ENCODE measurements at places on chromosomes 12 and 14.

- no peak for DNase-seq
These were observed 12.7 kb upstream of the RAN start for GRCh38 chr12:130859161-130859560.

- no peak for DNase-seq
These were observed 21.2 kb downstream of the CCDC92 start for GRCh38 chr12:123951467-123951866.

GRCh38 chr12:12660201-12660600 lies 35.8 kb downstream of the GPR19 start:
- DNase-seq, result no peak

DNA sequence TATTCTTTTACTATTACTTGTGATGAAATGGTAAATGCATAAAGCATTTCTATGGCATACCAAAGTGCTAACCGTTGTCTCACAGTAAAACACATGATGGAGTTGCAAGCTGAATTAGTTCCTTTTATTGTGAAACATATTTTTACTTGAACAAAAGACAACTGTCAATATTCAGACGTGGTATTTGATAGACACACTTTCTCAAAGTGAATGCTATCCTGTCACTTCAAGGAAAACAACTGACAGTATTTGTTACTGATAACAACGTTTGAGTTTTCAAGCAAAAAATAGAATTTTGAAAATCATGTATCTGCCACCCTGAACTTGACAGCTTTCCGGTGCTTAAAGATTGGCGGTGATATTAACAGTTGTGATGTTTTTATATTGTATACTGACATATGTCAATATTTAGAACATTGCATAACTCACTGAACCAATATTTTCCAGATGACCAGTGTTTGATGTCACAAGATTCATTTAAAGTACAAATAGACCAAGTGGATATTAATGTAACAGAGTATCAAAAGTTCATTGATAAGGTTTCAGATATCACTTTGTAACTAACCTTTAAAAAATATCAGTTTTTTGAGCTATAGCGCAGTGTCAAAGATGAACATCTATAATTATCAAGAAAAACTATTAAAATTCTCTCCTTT lies 153.4 kb upstream of the AEBP2 start:
- no peak for DNase-seq

DNA sequence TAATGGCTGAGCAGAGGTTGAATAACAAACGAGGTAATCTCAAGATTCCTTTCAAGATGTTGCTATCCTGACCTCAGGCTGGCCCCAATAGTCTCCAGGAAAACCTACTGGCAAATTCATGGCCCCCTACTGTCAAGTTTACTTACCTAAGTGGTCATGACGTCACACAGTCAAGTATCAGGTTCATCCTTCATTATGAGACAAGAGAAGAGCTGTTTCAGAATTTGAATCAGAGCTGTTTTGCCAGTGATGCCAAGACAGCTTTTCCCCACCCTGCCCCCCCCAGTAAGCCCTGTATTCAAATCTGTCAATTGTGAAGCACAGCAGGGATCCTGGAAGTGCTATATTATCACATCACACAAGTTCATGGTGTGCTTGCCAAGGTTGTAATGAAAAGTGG lies 509.6 kb downstream of the NOVA1 start:
- no peak for DNase-seq

DNA sequence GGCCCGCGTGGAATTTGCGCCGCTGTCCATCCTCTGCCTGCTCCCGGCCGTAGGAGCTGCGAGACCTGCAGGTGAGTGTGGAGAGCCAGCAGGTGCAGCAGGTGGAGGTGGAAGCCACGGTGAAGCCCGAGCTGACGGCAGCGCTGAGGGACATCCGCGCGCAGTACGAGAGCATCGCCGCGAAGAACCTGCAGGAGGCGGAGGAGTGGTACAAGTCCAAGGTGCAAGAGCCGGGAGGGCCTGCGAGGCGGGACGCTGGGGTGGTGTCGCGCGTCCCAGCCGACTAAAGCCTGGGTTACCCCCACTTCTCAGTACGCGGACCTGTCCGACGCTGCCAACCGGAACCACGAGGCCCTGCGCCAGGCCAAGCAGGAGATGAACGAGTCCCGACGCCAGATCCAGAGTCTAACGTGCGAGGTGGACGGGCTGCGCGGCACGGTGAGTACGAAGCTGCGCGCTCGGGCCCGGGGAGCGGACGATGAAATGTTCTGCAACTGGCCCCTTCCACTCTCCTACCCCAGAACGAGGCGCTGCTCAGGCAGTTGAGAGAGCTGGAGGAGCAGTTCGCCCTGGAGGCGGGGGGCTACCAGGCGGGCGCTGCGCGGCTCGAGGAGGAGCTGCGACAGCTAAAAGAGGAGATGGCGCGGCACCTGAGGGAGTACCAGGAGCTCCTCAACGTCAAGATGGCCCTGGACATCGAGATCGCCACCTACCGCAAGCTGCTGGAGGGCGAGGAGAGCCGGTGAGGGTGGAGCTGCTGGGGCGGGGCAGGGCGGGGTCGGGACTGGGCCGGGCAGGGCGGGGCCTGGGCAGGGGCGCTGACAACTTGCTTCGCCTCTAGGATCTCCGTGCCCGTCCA lies 2.1 kb downstream of the PRPH start:
- DNase-seq, result peak; percentile 21

GRCh38 chr12:29534935-29535334 lies 37.4 kb upstream of the OVCH1 start:
- DNase-seq, result no peak

DNA sequence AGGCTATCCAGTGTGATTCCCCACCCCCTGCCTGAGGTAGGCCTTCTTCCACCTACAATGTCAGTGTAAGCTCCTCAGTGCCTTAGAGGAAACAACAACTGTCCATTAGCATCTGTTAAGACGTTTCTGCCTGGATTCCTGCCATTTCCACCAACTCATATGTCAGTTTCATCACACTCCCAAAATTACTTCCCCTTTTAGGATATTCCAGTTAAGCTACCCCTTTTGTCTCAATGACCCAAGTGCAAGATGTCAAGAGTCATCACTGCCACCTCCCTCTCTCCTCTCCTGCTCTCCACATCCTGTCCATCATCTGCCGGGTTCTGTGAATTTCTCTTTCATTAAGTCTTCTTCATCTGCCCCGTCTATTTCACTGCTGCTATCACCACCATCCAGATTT lies 189.4 kb downstream of the DPF3 start:
- no peak for DNase-seq

DNA sequence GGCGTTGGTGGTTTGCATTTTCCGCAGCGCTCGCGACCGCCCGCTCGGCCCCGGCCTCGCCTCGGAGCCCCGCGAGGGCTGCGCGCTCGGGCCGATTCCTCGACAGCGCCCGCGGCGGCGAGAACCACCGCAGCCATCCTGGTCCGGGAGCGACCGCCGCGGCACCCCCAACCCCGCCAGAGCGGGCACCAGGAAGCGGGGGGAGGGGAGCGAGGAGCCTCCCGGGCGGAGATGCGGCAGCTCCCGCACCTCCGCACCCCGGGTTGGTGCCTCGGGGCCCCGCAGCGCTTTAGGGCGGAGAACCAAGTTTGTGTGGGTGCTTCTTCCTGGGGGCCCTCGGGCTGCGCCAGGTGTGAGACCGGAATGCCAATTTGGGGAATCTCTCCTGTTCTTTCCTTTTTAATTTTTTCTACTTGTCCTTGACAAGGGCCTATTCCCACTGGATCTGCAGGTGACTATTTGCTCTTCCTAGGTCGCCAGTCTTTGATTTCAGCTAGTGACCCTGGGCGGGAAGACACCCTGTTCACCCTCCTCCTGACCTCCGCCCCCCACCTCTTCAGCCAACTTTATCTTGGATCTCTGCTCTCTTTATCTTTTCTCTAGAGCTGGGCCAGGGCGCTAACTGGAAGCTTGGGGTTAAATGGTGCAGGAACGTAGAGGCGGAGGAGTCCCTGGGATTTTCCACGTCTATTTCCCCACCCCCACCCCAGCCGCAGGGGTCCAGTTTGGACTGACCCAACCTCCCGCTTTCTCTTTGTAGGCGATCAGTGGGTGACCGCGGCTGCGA lies at the start of gene SOCS2:
Gene SOCS2 (plus strand): TSS at position 751 of the 787 bp plus-strand sequence. CDS start 223 bp downstream, outside the sequence.
- DNase-seq, result peak; percentile 12

GRCh38 chr12:131698286-131698685 lies 12.6 kb upstream of the SFSWAP start:
- no peak for DNase-seq

DNA sequence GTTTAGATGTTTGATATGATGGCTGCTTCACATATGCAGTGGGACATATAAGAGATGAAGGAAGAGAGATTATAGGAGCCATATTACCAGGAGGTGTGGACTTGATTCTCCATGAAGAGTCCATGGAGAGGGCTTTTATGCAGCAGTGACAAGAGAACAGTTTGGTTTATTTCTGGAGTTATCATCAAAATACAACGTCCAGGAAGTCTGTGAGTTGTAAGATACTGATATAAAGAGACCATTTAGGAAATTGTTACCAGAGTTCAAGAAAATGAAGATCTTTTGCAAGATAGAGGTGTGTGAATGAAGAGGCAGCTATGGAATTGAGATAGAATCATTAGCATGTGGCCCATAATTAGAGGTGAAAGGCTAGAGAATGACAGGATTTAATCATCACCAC lies 431.7 kb downstream of the NPAS3 start:
- no peak for DNase-seq

- no peak for DNase-seq
These were observed 15.9 kb upstream of the KRT83 start for GRCh38 chr12:52337054-52337453.

- no peak for DNase-seq
These were observed 12.2 kb upstream of the SPTB start for GRCh38 chr14:64891839-64892375.

GRCh38 chr12:62448436-62448835 lies 18.2 kb upstream of the MON2 start:
- DNase-seq, result no peak

DNA sequence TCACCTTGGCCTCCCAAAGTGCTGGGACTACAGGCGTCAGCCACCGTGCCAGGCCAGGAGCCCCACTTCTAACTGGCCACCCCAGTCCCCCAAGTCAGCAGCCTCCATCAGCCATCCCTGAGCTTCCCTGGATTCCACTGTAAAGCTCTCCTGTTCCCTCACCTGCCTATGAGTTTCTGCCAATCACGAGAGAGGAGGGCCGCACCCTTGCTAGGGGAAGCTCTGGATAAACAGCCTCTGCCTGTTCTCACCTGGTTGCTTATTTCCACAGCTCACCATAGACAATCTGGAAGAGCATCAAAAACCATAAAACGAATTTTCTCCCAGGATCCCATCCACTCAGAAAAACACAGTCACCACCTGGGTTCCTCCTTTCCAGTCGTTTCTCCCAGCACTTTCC lies 5.0 kb downstream of the CDCA4 start:
- no peak for DNase-seq
